Fibroblast of mammary gland (primary cell): ENCODE measurements at places on chromosomes 6 and 20.
A peak's percentile ranks its signal among the peaks of the same experiment; 100 is the strongest.

DNA sequence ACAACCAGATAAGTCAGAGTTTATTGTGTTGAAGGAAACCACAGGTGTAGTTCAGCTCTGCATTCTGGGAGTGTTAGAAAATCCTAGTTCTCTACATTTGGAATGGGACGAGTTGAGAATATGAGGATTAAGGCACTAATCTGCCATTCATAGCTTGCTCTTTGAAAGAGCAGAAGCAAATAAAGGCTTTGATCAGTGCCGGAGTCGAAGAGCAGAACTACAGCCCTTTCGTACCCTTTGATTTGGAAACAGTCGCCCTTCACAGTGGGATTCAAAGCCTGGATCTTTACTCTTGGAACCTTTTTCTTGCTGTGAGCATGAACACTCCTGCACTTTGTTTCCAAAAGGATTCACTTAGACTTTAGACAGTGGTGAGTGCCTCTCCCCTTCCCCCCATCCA, 523.9 kb upstream of the POU3F2 start:
- no peak for DNase-seq

DNA sequence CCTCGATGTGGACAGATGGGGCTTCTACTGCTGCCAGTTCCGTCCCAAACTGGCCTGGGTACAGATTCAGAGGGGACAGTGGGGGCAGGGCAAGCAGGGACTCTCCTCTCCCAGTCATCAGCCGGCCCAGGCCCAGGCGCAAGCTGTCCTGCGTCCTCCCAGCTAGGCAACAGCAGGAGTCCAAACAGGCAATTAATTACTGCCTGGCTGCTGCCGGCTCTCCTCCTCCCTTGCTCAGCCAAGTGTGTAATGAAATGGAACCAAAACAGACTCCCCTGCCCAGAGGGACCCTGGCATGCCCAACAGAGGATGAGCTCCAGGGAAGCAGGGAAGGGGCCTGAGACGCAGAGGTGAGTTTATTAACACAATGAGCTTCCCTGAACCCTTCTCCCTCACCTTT, 17.8 kb upstream of the SLC32A1 start:
- no peak for DNase-seq

DNA sequence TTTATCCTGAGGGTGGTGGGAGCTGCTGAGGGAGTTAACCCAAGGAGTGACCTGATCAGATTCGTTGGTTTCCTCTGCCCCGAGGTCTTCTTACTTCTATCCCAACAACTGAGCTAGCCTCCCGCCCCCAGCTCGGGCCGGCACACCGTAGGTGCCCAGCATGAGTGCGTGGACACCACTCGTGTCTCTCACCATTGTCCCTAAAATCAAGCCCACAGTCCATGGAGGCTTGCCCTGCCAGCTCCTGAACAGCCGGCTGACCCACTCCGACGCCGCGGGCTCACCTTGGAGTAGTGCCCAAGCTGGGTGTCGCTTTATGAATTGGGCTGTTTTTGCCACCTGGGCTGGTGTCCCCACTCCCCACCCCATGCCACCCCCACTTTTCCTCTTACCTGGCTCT, 59.0 kb upstream of the CCDC167 start:
- DNase-seq = no peak

DNA sequence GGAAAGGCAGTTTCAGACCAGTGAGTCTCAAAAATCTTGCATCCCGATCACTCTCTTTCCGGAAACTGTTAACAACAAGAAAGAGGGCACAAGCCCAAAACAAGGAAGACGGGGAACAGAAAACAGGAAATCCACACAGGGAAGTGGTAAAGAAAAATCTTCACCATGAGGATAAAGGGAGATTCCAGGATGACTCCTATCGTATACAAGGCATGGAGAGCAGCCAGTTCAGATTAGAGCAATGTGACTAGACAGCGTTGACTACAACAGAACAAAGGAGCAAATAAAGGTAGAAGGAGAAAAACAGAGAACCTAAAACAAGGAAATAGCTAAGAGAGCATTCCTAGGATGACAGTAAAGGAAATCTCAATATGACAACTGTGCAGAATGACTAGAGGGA, 26.5 kb downstream of the VNN1 start:
- DNase-seq = peak; percentile 62

DNA sequence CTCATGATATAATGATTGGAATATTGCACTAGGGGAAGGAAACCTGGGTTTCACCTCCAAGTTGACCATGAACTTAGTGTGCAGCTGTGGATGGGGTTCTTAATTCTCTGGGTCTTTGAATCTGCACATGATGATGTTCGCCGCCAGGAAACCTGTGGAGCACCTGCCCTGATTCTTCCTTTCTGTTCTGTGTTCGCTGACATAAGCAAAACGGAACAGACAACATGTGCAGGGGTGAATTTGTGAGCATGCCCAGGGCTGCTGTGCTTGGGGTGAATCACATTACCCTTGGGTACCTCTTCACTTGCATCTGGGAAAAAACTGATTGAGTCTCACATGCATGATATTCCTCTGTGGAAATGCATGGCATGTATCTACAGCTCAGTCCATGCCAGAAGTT, 48.8 kb downstream of the CAP2 start:
- DNase-seq = no peak

DNA sequence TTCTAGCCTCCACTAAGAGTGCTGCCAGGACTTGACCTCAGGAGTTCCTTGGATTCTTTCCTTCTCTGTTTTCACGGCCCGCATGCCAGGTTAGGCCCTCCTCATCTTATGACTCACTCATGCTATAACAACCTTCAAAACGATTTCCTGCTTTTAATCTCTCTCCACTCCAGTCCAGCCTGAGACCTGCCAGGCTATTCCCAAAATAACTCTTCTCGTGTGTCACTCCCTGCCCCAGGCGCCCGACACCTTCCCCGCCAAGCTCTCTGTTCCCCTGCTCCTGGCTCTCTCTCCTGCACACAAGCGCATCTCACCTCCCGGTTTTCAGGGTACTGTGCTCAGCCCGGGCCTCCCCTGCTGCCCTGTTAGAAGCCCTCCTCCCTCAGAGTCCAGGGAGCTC, 64.1 kb upstream of the RPS6KA2 start:
- DNase-seq = peak; percentile 43

DNA sequence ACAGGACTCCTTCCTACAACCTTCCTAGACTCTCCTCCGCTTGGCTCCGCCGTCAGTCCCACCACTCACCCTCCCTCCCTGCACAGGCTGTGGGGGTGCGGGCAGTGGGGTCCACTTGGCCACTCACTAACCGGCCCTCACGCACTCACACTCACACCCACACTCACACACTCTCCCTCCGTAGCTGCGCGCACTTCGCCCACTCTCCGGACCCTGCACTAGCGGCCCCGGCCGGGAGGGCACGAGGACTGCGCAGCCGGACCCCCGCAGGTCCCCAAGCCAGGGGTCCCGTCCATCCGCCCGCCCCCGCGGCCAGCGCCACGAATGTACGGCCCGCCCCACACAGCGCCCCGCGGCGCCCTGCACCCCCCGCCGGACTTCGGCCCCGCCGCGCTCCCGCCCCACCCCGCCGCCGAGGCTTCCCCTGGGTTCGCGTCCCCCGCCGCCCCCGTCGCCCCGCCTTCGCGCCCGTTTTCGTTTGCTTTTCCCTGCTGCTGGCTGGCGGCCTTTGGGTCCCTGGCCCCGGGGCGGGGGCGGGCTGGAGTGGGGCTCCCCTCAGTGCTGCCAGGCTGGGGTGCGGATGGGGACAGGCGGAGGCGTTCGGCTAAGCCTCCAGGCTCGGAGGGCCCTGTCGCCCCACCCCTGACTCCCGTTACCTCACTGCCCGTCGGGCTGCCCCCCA, 23.0 kb upstream of the SLC22A7 start:
- no peak for DNase-seq

- DNase-seq = no peak
These were observed 6.6 kb upstream of the SAMHD1 start for GRCh38 chr20:36957875-36958667.

DNA sequence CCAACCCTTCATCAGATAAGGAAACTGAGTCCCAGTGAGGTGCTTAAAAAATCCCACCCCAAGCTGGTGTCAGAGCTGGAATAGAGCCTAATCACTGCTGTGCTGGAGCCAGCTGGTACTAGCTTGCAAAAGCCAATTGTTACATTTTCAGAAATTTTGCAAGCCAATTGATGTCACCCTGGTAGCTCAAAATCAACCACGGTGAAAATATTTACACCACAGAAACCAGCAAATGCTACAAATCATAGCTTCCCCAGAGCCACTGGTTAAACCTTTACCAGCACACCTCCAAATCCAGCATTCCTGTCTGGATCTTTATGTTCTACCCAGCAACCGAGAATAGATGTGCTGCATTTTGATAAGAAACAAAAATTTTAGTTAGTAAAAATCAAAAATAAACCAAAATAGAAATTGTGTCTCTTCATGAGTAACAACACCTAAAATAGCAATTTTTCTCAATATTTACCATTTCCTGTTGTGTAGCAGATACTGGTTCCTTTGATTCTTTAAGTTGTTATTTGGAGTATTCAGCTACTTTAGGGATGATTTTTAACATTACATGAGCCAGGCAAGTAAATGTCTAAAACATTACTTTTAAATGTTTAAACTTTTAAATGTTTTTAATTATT, 7.2 kb upstream of the LCA5 start:
- DNase-seq = peak; percentile 55

DNA sequence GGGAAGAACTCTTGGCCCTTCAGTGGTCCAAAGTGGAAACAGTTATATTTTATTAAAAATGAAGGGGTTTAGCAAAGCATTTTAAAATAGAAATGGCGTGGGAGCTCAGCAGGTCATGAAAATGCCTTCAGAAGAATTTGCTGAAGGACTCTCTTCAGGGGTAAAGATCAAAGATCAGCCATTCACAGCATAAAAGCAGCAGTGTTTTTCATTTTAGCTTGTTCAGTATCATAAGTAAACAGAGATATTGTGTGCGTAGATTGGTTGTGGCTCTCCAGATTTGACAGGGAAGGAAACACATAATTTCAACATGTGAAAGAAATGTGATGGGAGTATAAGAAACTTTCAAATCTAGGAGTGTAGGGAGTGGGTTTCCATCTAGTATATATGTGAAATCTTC, 519.2 kb upstream of the MAP3K7 start:
- no peak for DNase-seq

- DNase-seq = no peak
These were observed 255.3 kb downstream of the EPM2A start for GRCh38 chr6:145480024-145480423.

DNA sequence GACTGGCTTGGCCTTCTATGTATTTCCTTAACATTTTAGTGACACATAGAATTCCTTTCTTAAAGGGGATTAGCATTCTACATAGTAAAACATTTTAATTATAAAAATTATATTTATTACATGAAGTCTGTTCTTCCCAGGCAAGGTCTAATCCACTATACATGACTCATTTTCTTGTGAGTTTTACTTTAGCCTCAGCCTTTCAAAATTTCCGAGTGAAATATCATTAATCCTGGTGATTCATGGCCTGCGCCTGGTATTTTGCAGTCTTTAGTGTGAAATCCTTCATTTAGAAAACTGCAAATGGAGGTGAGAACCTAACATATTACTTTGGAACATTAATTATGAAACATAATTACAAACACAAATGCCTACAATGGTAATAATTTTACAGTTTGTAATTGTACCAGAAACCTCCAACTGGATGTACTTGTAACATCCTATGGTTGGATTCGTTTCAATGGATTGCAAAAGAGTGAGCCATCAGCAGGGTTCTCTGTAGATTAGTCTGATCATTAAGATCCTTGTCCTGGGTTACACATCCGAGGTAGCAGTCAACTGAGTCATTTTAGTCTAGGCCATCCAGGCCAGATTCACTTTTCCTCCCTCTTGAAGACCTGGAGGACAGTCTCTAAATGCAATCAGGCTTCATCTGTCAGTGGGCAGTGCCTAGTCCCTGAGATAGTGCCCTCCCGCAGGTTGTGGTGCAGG, 272.0 kb downstream of the PACRG start:
- DNase-seq = peak; percentile 96

DNA sequence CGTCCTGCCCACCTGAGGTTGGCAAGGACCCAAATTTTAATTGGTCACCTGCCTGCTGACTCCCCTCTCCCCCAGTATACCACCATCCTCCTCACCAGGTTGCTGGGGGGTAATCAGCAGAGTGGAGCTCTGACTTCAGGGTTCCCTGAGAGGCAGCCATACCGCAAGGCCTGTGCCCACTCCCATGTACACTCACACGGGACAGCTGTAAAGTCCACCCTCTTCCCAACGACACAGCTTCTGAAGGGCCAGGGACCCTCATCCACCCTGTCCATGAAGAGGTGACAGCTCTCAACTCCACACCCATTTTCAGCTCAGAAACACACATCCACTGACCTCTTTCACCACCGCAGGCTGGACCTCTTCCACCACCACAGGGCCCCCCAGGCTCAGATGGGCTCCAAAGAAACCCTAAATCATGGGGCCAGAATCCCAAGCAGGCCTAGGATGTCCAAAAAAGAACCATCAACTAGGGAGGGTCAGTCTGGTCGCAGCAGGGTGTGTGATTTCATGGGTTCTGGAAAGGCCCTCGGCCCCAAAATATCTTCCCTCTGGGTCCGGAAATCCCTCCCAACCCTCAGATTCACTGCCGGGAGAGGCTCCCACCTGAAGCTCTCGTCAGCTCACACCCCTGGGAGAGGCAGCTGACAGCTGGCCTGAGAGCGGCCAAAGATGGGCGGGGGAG, 30.0 kb downstream of the TFEB start:
- DNase-seq = no peak

DNA sequence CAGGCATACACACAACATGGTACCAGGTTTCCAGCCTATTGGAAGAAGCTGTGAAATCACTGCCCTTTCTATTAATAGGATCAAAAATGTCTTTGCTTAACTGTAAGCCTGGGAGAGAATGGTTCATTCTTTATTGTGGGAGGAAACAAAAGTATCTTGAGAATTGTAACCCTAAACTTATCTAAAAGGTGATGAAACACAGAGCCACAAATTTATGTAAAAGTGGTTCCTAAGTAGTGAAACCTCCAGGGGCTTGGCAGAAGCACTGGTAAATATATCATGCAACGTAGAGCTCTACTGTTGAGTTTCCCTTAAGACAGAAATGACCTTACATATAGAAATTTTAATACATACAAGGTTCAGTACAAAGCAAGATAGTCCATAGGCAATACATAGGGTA, 17.2 kb upstream of the NOX3 start:
- DNase-seq = peak; percentile 85

- DNase-seq = no peak
These were observed 1.2 kb downstream of the CPXM1 start for GRCh38 chr20:2799271-2799670.

DNA sequence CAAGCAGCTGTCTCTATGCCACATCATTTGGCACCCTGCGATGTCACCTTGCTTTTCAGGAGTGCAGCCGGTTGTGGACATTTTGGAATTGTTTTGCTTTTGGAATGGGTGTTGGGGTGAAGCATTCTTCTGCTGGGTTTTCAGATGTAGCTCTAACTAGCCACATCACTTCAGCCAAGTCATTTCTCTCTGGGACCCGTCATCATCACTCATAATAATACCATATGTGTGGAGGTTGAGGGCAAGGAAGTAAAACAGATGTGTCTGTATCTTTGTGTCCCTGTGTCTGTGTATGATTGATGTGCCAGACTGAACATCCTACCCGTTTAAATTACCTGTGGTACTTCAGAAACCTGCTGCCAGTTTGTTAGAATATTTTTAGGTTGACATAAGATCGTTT, 49.5 kb upstream of the TULP4 start:
- DNase-seq = no peak
